ENCODE measurements at places on chromosomes 5 and 9.
A peak's percentile ranks its signal among the peaks of the same experiment; 100 is the strongest.

- DNase-seq, result peak; percentile 47
These were observed 80.1 kb downstream of the F2RL2 start for GRCh38 chr5:76542887-76543690.

- peak; percentile 29 for DNase-seq
These were observed 92.2 kb downstream of the DOCK8 start for GRCh38 chr9:306907-307306.

DNA sequence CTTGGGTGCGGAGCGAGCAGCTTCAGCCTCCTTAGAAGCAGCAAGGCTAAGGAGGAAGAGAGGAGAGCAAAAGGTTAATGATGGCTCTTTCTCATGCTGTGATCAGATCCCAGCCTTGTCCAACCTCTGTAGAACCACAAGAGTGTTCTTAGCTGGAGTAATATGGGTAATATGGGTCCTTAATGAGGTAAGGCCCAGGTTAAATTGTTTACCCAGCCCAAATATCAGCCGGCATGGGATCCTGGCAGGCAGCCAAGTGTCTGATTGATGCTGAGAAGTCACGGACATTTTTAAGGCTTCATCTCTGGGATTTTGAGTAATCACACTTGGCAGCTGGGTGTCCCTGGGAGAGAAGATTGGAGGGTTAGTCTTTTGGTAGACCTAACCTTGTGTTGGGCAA, 32.3 kb downstream of the GLRA1 start:
- no peak for DNase-seq

DNA sequence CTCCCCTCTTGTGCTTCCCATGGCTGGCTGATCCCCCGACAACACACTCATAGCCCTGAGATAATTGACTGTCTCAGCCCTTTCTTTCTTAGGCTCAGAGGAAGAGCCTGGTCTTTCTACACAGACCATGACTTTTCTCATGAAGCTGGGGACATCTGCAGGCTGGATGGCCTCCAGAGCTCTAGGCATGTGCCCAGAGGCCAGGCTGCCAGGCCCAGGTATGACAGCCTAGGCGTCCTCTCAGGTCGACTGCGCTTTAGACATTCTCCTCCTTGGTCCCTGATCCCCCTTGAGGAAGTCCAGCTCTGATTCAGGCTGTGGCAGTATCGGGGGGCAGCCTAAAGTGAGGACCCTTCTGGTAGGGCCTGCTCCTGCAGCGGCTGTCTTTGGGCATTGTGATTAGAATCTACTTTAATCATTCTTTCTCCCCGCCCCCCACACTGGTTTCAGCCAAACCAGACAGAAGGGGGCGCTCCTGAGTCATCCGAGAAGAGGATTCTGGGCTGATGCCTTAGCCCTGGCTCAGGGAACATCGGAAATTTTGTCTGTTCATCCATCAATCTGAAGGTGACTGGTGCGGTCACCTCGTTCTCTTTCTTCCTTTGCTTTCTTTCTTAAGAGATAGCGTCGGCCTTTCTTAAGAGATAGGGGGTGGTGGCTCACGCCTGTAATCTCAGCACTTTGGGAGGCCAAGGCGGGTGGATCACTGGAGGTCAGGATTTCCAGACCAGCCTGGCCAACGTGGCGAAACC, 66.5 kb upstream of the HSPA9 start:
- DNase-seq, result peak; percentile 75

DNA sequence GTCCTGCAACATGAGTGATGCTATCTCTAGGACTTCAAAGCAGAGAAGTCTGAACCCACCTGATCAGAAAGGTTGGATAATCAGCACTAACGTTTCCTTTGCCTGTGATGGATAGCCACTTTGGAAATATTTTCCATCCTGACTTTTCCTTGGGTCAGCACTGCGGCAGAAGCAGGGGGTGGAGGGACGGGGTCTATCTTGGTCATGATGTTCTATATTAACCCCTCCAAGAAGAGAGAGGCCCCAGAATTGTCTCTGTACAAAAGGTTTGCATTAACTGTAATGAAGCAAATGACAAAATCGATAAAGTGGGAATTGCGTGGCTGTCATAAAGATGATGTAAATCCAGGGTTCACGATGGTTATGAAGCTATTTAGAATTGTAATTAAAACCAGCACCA, 279.8 kb upstream of the PANK3 start:
- no peak for DNase-seq

- no peak for DNase-seq
These were observed 651.1 kb downstream of the CCDC171 start for GRCh38 chr9:16203729-16204573.

GRCh38 chr9:120942186-120943001, 15.8 kb upstream of the TRAF1 start:
- no peak for DNase-seq

- DNase-seq, result no peak
These were observed 117.0 kb downstream of the GAS1 start for GRCh38 chr9:86830356-86830755.

DNA sequence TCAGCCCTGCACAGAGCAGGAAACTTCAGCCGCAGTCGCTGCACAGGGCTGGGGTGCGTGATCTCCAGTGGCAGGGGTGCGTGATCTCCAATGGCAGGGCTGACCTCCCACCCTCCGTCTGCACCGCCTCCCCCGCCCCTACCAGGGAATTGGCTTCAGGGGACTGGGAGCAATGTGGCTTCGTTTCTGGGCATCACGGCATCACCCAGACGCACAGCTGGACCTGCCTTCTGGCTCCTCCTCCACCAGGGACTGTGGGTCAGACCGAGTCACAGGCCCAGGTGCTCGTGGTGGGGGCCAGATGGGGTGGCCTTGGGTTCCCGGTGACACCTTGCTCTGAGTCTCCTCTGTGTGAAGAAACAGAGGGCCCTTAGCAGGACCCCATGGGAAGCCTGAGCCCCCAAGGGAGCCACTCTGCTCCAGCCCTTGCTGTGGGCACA, 51.1 kb downstream of the AHRR start:
- DNase-seq, result no peak

- no peak for DNase-seq
These were observed 12.5 kb downstream of the MAPKAP1 start for GRCh38 chr9:125694478-125694877.

- no peak for DNase-seq
These were observed 99.1 kb downstream of the ADAMTS6 start for GRCh38 chr5:65382582-65382981.

DNA sequence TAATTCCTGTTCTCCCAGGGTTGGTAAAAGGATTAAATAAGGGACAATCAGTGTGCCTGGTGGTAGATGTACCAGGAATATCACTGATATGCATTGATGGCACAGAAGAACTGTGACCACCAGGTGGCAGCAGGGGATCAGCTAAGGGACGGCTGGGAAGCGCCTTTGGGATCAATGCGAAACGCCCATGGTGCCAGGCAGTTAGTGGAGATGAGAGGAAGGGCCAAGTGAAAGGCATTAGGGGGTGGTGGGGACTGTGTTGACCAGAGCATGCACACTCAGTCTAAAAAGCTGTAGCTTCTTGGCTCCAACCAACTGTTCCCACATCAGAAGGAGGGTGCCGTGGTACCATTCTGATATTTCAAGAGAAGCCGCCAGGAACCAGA, 55.6 kb downstream of the ARHGEF37 start:
- no peak for DNase-seq

- DNase-seq, result no peak
These were observed 5.4 kb downstream of the LSM11 start for GRCh38 chr5:157748760-157749461.

DNA sequence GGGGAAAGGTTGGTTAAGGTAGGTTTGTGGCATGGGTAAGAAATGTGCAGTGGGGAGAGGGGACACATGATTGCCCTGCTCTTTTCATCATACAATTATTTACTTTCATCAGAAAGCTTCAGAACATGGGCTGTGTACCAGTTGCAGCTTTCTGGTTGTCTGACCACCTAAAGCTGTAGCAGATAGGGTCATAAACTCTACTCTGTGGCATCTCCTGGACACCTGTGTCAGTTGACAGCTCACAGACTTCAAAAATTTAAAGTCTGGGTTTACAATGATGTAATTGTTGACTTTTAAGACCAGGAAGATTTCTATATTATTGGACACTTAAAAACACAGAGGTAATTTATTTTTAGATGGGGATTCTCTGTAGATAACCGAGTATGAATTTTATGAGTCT, 222.7 kb upstream of the PRR16 start:
- no peak for DNase-seq

GRCh38 chr5:124880903-124881697, 134.7 kb upstream of the ZNF608 start:
- DNase-seq, result no peak

GRCh38 chr9:82208741-82209450, 220.3 kb downstream of the SPATA31D1 start:
- no peak for DNase-seq

GRCh38 chr5:178460174-178460573, 130.0 kb downstream of the COL23A1 start:
- no peak for DNase-seq
